ENCODE measurements at places on chromosomes 7 and 10. TPM values are rescaled to one million over a fixed set of nuclear protein-coding genes. Genes with fewer than 3 reads are reported as not detected.
A peak's percentile ranks its signal among the peaks of the same experiment; 100 is the strongest.

Gene GPNMB
- 322 TPM for total RNA-seq

GRCh38 chr7:128888756-128889095 is 21.8 kb downstream of the KCP start:
- H3K4me3 ChIP-seq: no peak overlapping the region
- peak; percentile 32 for DNase-seq
- no peaks in the 10 kb centered on the region for H3K36me3 ChIP-seq
- peaks cover 14% of the 10 kb centered on the region for H3K27me3 ChIP-seq
- no peaks in the 10 kb centered on the region for H3K4me1 ChIP-seq
- no peak overlapping the region for H3K27ac ChIP-seq

Gene STAMBPL1
- 6.8 TPM for total RNA-seq

GRCh38 chr10:65618126-65618525 is 1307.7 kb upstream of the LRRTM3 start:
- H3K4me1 ChIP-seq: no peaks in the 10 kb centered on the region
- H3K27ac ChIP-seq: no peak overlapping the region
- H3K36me3 ChIP-seq: no peaks in the 10 kb centered on the region
- no peak overlapping the region for H3K4me3 ChIP-seq
- DNase-seq: no peak

- H3K27ac ChIP-seq: no peak overlapping the region
- no peaks in the 10 kb centered on the region for H3K36me3 ChIP-seq
- no peak overlapping the region for H3K4me3 ChIP-seq
- no peaks in the 10 kb centered on the region for H3K4me1 ChIP-seq
- DNase-seq: peak; percentile 39
These were observed 475.3 kb downstream of the PLXNA4 start for GRCh38 chr7:132100981-132101380.
